Caco-2 (cell line): ENCODE measurements at places on chromosomes 12 and 14. TPM values are rescaled to one million over a fixed set of nuclear protein-coding genes. Genes with fewer than 3 reads are reported as not detected.

The PIWIL1 gene
- total RNA-seq = 5.1 and 5.3 TPM in 2 replicates

The TSPAN19 gene
- not detected in 2 replicates for total RNA-seq

The CACNA2D4 gene
- total RNA-seq = 2.0 and 2.2 TPM in 2 replicates

The RTL1 gene
- not detected in 2 replicates for total RNA-seq

The TMEM63C gene
- 1.3 and 1.4 TPM in 2 replicates for total RNA-seq

The DPPA3 gene
- 31.8 and 40.0 TPM in 2 replicates for total RNA-seq

GRCh38 chr14:56115976-56116893 is 2.0 kb upstream of the PELI2 start:
- DNase-seq = no peak

GRCh38 chr14:49703965-49704364 is 11.0 kb downstream of the KLHDC1 start:
- DNase-seq = no peak

DNA sequence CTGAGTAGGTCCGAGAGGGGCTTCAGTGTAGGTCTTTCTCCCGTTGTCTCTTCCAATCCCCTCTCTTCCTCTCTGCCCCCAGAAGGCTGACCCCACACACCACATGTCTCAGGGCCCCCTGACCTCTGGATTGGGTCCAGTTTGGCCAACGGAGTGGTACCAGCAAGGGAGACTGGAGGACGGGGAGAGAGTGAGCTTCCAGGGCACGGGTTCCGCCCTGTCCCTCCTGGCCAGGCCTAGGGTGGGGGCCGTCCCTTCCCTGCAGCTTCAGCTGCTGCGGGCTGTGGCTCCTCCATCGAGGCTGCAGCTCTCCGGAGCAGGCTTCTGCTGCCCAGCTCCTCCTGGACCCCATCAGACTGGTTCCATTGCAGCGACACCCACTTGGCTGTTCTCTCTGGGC is 17.4 kb downstream of the FZD10 start:
- no peak for DNase-seq

DNA sequence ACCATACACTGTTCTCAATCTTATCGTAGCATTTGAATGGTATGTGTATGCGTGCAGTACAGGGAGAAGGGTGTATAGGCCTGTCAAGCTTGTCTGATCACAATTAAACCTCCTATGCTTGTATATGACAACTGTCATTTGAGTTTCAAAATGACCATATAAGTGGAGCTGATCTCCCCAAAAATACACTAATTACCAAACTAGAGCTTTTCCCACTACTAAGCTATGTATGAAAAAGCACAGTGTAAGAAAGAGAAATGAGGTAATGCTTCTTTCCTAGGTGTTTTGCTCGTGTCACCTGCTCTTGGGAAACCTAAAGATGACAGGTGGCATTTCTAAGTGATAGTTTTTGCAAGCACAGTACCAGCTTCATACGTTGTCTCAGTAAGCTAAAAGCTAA is 1.1 kb upstream of the STK38L start:
- DNase-seq = no peak

DNA sequence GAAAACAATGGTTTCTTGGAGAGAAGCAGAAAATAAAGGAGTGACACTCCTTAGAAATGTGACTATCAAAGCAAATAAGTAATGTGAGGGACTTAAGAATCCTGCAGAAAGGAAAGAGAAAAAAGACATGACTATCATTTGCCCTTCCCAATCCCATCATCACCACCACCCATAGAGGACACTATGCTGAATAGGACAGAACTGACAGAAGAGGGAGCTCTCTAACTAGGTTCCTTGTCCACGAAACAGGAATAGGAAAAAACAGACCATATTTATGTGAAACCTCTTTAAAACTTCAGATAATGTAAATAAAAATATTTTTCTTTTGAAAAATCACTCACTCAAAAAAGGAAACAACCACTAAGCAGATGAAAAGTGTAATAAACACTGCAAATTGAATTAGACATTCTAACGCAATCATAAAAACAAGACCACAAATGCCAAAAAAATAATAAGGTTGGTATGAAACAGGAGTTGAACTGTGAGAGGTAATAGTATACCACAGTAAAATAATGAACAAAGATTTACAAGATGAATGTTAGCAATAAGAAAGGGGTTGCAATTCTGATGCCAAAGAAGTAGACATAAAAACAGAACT is 24.1 kb downstream of the KLRD1 start:
- DNase-seq = peak; percentile 65

GRCh38 chr12:108305520-108305919 is 33.6 kb downstream of the CMKLR1 start:
- DNase-seq = no peak

GRCh38 chr14:20427231-20428009 is 8.5 kb downstream of the KLHL33 start:
- DNase-seq = no peak

DNA sequence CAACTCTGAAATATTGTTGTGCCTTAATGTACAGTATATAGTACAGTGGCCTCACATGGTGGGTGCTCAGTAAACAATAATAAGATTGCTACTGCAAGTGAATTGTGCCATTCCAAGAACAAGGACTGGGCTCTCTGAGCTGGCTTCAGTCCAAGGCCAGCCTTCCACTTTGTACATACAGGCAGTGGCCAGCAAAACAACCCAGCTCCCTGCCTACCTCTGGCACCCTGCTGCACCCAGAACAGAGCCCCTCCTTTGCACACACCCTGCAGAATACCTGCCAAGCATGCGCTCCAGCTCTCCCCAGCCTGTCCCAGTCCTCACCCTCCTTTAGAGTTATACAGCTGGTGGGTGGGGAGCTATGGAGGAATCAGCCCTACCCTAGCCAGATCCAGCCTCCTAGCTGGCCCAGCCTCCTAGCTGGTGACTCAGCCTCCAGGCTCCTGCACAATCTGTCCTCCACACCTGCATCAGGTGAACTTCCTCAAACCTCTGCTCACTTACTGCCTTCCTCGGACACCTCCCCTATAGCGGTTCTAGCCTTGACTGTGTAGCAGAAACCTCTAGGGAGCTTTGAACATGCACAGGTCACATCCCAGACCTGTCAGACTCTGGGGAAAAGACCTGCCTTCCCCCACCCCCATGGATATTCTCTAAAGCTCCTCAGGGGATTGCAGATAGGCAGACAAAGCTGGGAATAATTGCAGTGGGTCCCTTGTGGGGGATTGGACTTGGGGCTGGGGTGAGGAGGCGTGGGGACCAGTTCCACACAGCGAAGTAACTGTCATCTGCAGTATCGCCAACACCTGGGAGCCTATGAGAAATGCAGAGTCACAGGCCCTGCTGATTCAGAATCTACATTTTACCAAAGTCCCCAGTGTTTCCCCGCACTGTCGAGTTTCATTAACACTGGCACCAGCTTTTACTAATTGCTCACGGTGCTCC is 17.9 kb downstream of the ZDHHC22 start:
- DNase-seq = peak; percentile 25

- no peak for DNase-seq
Measured at GRCh38 chr12:87809916-87810315, 219.3 kb downstream of the C12orf50 start.

DNA sequence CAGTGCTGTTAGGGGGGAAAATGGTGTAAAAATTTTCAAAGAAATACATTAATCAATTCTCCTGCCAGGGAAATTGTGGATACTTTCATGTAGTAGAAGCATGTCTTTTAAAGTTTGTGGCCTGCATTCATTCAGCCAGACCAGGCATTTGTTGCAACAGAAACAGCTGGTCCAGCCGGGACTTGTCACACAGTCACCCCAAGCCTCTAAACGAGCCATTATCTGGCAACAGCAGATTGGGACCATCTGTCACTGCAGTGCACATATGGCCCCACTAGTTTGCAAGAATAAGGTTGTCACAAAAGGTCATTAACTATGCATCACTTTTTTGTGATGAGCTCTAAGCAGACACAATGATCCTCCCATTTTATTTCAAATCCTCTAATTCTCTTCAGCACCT is 193.9 kb downstream of the PHLDA1 start:
- no peak for DNase-seq

DNA sequence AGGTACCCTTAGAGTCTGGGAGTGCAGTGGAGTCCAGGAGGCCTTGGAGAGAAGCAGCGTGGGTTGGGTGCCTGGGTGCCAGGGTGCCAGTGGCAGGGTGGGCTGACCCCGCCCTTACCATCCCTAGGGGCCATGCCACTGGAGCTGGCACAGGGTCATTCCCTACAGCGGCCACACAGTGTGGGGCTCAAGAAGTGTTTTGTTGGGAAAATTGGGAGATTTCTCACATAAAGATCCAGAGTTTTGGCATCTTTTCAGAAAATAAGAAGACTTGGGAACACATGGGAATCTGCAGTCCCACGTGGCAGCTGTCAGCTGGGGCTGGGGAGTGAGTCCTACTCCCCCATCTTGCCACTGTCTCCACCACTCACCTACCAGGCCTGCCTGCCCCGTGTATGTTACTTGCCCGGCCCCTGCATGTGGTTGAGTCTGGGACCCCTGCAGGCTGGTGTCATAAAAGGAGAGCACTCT is 4.2 kb downstream of the VASH1 start:
- no peak for DNase-seq

- no peak for DNase-seq
Measured at GRCh38 chr12:71218616-71219015, 60.8 kb upstream of the TSPAN8 start.

GRCh38 chr12:57187222-57188089 is 29.1 kb upstream of the NXPH4 start:
- no peak for DNase-seq

- no peak for DNase-seq
Measured at GRCh38 chr14:68589447-68590200, 203.2 kb downstream of the ZFP36L1 start.

DNA sequence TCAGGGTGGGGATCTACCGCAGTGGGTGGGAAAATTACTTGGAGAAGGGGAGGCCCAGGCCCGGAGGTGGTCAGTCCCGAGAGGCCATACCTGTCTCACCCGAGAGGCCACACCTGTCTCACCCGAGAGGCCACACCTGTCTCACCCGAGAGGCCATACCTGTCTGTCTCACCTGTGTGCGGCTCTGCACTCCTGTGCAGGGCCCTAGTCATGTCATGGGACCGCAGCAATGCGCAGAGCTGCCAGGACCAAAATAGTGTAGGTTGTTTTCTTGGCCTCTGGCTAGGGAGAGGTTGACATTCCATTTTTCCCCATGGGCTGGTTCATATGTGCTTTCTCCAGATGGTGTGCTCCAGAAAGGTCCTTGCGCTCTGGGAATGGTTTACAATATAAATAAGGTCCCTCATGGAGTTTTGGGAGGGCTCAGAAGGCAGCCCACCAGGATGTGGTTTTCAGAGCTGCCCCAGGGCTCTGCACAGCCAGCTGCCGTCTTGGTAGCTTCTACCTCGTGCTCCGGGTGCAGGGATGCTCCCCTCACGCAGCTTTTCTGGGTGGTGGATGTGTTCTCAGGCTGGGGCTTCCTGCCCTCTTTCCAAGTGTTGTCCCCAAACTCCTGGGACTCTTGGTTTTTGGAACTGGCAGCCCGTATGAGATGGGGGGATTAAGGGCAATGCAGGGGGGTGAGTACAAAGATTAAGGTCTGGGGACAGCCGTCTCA is 58.2 kb downstream of the CACNA1C start:
- DNase-seq = no peak

DNA sequence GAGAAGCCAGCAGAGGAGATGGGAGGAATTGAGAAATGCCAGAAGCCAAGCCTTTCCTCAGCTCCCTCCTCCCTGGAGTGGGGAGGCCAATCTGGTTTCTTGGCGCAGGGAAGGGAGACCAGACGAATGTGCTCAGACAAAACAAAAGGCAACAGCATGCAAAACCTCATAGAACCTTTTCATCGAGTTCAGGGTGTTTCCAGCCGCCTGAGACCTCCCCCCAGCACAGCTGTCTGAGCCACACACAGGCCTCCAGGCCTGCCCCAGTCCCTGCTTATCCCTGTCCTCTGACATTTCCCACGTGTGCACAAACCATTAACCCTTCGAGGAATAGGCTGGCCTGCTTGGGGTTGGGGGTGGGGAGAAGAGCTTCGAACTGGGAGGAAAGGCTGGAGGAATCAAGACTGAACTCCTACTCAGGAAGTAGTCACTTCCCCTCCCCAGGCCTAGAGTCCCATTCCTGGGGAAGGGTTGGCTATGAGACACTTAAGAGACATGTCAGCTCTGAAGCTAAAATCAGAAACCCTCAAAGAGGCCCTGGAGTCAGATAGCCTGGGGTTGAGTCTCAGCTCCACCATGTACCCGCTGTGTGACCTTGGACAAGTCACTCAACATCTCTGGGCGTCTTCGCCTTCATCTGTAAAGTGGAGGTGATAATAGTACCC is 10.7 kb downstream of the TBX3 start:
- no peak for DNase-seq

DNA sequence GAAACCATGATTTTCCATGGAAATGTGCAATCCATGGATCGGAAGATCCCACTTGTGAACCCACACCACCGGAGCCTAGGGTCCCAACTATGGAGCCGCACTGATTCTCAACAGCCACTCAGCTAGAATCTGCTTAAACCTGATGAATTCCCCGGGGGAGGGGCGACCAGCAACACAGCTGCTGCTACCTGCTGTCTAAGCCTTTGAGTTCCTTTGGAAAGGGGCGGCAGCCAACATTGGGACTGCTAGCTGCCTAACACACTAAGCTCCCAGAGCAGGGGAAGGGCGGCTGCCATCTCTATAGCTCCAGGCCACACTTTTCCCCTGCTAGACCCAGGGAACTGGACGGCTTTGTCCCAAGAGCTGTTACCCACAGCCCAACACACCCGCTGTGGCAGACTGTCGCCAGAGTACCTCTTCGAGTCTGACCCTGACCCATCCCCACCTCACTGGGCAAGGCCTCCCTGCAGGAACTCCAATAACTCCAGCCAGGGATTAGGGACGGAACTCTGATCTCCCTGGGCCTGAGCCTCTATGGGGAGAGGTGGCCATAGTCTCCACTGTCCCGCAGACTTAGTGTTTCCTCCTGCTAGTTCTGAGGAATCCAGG is 205.8 kb upstream of the SLC16A7 start:
- DNase-seq = no peak

DNA sequence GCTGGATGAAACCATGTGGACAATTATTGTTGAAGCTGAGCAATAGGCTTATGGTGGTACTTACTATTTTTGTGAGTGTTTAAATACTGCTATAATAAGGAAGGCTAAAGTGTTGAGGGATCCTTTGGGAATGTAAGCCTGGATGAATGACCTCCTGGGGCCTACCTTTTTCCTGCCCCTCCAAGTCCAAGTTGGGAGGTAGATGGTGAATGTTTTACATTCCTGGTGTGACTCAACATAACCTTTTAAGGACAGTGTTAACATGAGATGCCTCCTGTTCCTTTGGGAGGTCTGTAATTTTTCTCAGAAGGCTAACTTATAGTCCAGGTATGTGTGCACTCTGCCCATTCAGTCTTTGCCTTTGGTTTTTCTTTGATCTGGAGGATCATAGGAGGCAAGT is 315.9 kb downstream of the NRXN3 start:
- no peak for DNase-seq
